ENCODE measurements at places on chromosomes 3 and 15.

DNA sequence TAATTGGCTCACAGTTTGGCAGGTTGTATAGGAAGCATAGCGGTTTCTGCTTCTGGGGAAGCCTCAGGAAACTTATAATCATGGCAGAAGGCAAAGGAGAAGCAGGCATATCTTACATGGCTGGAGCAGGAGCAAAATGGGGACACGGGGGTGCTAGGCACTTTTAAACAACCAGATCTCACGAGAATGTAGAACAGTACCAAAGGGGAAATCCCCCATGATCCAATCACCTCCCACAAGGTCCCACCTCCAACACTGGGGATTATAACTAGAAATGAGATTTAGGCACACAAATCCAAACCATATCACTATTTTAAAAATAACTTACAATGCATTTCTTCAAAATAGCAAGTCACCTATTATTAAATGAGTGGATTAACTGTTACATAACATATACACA, 47.1 kb upstream of the ANKRD28 start:
- DNase-seq: no peak

- DNase-seq: no peak
These were observed 90.7 kb downstream of the NEK10 start for GRCh38 chr3:27278383-27279055.

DNA sequence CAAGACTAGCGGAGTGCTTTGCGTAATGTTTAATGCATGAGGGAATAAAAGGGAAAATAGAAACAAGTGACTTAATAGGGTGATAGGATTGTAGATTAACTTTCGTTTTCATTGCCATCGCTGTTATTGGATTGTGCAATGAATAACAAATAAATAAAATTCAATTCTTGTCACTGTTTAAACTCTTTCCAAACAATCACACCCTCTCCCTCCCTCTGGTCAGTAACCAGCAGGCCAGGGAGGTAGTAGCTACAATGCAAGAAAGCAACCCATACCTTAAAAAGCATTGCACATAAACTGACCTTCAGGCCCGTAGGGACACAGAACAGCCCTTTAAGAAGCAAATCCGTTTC, 705 bp upstream of the TFRC start:
- DNase-seq: no peak

- peak; percentile 68 for DNase-seq
These were observed 593.4 kb upstream of the TGFBR2 start for GRCh38 chr3:30012941-30013543.
